Caudate nucleus (tissue), 63 donors: ENCODE measurements at places on chromosomes 12 and 14.

DNA sequence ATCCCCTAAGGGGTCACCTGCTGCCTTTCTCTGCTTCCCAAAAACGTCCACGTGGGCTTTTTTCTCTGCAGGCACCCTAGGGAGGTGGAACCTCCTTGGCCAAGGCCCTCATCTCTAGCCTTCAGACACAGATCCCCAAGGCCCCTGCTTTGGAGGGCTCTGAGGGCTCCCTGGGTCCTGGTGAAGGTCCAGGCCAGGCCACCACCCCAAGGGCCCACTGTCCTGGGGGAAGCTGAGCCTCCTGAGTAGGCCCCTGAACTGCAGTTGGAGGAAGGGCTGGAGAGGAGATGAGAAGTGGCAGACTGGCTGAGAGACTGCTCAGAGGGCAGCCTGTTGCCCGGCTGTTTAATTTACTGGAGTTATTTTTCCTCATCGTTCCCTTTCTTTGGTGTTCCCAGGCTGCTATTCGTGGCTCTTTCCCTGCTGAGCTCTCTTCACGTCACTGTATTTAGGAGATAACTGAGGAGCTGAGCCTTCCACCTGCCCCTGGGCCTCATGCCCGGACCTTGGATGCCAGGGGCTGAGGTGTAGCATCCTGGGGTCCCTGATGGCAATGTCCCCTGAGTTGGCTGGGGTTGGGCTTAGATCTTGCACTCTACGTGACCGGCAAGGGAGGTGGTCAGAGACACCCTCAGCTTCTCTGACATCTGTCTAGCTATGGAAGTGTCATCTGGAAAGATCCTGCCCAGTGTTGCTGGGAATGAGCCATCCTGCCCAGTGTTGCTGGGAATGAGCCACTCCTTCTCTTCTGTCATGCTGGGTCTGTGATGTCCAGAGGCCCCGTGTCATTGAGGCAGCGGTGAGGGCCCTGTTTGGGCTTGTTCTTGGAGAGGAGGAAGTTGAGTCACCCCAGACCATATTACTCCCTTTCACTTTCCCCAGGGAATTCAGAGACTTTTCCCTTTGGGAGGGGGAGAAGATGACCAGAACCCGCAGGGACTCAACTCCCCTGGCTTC, 139.8 kb downstream of the TSPAN9 start:
- no peak for DNase-seq

GRCh38 chr14:99351166-99352007, 79.4 kb upstream of the BCL11B start:
- no peak for DNase-seq

GRCh38 chr12:23066095-23066494, 441.1 kb downstream of the ETNK1 start:
- no peak for DNase-seq

DNA sequence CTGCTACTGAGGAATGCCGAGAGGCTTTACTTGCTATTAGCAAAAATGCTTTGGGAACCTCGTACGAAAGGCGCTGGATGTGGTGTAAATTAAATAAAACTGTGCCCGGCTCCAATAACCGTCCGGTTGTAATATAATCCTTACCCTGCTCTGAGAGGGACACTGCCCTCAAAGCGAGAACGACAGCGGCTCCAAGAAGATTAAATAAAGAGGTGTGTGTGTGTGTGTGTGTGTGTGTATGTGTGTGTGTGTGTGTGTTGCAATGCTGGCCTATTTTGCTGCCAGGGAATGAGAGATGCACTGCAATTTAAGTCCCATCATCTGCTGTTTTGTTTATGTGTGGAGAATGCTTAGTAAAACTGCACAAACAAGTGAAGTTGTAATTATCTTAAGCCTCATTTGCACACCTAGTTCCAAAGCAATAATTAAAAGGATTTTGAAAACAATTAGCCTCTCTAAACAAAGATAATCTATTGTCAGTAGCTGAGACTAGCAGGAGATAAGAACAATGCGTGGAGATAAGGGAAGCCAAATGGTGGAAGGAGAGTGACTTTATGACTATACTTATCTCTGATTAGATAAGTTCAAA, 1.2 kb upstream of the SIX1 start:
- no peak for DNase-seq

DNA sequence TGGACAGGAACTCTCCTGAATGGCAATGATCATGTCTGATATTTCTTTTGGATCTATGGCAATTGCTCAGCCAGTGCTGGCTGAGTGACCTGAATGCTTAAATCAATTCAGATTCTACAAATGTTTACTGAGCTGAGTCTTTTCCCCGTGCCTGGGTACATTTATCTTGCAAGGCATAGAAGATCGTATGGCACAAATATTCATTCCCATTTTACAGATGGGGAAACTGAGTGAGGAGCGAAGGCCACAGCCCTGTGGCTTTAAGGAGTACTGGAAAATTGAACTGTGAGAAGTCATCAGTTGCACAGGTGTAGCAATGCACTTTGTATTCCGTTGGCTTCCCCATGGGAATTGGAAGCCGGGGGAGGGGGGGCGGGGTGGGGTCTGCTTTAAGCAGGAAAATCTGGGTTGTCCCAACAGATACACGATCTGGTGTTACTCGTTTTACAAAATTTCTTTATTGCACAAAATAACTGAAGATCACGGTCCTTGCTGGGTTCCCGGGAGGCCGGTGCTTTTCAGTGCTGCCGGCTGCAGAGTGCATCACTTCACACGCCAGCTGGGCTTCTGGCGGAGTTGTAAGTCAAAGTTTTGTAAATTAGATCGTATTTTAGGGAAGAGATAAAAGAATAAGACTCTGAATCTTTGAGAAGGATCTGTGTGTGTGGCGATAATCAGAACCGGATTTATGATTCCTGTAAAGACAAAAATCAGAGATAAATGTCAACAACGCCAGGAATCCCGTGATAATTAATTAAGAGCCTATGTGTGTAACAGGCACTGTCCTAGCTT, 75.0 kb upstream of the MAP1LC3B2 start:
- no peak for DNase-seq

- DNase-seq = no peak
These were observed 19.0 kb downstream of the SPRING1 start for GRCh38 chr12:116718655-116719454.

GRCh38 chr12:105064564-105065178, 19.6 kb downstream of the ALDH1L2 start:
- no peak for DNase-seq

DNA sequence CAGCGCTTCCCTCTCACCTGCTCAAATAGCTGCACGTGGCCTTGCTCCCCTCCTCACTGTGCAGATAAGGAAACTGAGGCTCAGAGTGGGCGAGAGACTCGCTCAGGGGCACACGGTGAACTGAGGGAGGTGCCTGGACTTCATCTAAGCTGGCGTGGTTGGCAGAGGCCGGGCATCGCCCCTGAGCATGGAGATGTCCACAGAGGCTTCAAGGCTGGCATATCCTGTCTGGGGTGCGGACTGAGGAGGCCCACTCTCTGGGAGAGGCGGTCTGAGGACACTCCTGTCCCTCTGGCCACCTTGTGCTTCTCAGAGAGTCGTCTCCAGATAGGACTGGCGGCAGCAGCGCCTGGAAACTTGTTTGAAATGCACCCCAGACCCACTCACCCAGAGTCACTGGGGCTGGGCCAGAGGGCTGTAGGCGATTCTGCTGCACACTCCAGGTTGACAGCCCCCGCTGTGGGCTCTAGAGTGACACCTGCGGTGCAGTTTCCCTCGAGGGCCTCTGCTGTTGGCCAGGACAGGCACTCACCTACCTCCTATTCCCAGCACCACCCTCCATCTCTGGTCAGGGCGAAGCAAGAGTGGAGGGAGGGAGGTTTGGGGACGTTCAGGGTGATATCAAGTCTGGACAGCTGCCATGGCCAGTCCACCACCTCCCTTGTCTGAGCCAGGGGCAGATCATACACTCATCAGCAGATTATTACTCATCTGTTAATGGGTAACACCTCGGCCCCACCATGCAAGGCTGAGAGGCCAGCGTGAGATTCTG, 11.2 kb upstream of the LBHD2 start:
- no peak for DNase-seq

DNA sequence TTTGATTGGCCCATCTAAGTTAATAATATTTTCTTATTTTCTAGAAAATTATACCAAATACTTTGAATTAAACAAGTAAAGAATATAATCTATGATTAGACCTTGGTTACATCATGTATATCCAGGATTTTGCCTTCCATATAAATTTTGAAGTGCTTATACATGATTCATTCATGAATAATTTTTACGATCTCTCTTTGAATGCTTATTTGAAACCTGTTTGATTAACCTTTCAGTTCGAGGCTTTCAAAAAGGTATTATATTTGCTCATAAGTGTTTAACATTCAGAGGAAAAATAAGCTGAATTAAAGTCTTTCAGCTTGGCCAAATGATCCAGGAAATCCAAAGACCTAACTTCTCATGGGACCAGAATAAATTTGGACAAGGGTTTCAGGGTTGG, 495.2 kb upstream of the GARIN6 start:
- no peak for DNase-seq

DNA sequence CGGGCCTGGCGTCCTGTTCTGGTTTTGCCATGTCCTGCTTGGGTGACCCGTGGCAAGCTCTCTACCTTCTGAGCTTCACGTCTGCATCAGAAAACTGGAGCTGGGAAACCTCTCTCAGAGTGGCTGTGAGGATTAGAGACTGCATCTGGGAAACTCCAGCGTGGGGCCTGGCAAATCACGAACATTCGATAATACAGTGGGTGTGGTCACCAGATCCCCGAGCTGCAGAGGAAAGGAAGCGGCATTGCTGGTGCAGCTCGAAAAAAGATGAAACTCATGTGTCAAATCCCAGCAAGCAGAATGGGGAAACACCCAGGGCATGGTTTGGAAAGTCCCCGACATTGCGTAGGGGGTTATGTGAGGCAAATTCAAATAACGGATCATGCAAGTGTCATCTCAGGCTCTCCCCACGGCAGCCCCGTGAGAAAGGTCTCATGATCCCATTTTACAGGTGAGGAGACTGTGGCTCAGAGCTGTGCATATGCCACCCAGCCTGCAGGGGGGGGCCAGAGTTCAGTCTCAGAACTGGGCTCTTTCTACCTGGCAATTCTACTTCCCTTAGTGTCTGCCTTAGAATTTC, 98.1 kb upstream of the VRK1 start:
- no peak for DNase-seq

DNA sequence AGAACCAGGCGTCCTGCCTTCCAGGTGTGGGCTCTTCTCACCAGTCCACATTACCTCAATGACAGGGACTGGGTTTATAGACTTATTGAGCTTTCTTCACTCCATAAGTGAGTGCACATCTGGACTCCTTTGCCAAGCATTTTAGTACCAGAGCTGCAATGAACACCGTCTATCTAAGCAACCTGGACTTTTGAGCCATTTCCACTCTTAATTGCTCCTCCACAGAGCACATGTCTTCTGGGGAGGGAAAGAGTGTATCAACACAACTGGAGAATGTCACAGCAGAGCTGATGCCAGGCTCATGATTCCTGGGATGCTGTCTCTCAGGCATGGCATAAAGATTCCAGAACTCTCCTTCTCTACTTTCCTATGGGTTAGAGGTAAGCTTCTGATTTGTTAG, 43.0 kb upstream of the BDKRB2 start:
- DNase-seq = no peak

DNA sequence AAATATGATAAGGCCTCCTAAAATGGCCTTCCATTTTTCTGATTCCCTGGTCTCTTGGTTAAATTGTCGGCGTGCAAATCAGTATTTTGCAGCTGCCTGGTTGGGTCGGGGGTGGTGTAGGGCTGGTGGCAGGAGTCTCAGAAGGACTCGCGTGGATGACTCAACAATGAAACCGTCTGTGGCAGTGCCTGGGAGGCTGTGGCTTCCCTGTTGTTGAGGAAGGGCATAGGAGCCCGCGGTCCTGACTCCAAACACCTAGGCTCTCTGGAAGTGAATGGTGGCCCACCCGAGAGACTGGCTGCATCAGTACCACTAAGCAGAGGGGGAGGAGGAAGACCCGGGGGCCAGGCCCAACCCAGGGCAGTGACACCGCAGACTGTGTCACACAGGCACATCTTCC, 207.9 kb downstream of the TTC7B start:
- DNase-seq = no peak
